ENCODE measurements at places on chromosomes 1 and 21. TPM values are rescaled to one million over a fixed set of nuclear protein-coding genes. Genes with fewer than 3 reads are reported as not detected.

MYBPH gene
- total RNA-seq, result not detected

CNKSR1 gene
- 9.9 TPM for total RNA-seq

LPAR3 gene
- 14.0 TPM for total RNA-seq

HEYL gene
- 9.0 TPM for total RNA-seq

PPM1J gene
- total RNA-seq, result 0.69 TPM

FCN3 gene
- total RNA-seq, result not detected
